Heart left ventricle (tissue), 16 donors: ENCODE measurements at places on chromosomes 2 and 18. TPM values are rescaled to one million over a fixed set of nuclear protein-coding genes. Genes with fewer than 3 reads are reported as not detected.

Gene ARHGEF33
- 2.5 TPM for total RNA-seq

DNA sequence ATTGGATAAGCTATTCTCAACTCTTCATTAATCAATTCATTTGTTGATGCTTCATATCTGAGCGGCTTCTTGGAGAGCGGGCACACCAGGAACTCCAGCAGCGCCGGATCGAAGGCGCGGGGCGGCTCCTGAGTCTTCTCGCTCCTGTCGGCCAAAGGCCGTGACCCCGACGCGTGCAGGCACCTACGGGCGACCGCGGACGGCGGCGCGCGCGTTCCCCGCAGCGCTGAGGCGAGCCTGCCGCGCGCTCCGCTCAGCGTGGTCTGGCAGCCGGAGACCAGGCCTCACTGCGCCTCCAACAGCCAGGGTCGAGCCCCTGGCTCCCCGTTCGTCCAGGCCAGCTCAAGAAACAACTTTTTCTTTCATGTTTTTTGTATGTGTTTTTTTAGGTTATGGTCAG, 97.5 kb downstream of the ICA1L start:
- H3K27ac ChIP-seq, result no peak overlapping the region
- no peak overlapping the region for H3K4me3 ChIP-seq
- H3K4me1 ChIP-seq, result no peaks in the 10 kb centered on the region
- peaks cover 32% of the 10 kb centered on the region for H3K36me3 ChIP-seq
- DNase-seq, result no peak
- H3K27me3 ChIP-seq, result no peaks in the 10 kb centered on the region

Gene MRPL30
- 38.3 TPM for total RNA-seq

DNA sequence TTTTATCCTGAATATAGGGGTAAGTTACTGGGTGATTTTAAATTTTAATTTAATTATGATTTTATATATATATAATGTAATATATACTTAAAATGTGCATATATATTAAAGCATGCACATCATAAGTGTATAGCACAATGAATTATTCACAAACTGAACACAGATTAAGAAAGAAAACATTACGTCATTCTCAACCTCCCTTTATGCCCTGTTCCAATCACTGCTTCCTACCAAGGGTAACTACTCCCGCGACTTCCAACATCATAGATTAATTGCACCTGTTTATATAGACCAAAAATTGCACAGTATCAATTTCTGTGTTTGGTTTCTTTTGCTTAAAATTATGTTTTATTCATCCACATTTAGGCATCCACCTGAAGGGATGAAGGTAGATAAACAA, 301.3 kb upstream of the KLHL14 start:
- H3K27me3 ChIP-seq, result no peaks in the 10 kb centered on the region
- no peak overlapping the region for H3K4me3 ChIP-seq
- no peaks in the 10 kb centered on the region for H3K4me1 ChIP-seq
- no peak for DNase-seq
- H3K36me3 ChIP-seq, result no peaks in the 10 kb centered on the region

Gene LOXL3
- 2.3 TPM for total RNA-seq

DNA sequence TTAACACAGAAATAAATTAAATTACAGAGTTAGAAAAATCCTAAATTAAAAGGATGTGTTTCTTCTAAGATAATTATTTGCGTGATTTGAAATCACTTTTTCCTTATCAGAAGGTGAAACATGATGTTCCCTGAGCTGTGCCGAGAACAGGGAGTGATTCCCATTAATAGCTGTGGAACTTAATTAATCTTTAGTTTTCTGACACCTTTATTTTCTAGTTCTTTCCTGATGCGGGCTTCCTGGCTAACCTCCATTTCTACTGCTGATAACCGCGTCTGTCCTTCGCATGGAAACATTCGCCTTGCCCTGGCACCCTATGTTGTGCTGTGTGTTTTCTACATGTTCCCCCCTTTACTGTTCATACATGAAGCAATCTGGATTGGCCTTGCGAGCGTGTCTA, 172.9 kb downstream of the FAM210A start:
- no peaks in the 10 kb centered on the region for H3K27me3 ChIP-seq
- H3K36me3 ChIP-seq, result no peaks in the 10 kb centered on the region
- peaks cover 51% of the 10 kb centered on the region for H3K4me1 ChIP-seq
- no peak overlapping the region for H3K4me3 ChIP-seq
- no peak overlapping the region for H3K27ac ChIP-seq

Gene NDUFS1
- 400 TPM for total RNA-seq

DNA sequence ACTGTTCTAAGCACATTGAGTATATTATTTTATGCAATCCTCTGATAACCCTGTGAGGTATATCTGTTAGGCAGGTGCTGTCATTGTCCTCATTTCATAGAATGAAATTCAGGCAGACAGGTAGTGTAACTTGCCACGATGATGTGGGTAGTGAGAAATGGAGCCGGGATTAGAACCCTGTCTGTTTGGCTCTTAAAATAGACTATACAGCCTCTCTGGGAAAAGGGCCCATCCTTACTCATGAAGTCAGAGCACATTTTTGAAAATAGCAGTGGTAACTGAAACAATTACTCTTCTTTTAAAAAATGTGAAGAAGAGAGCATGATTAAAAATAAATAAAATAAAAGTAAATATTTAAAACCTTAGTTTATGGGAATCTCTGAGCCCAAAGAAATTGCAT, 23.0 kb downstream of the FAM171B start:
- no peak for DNase-seq
- H3K27ac ChIP-seq, result no peak overlapping the region
- no peaks in the 10 kb centered on the region for H3K36me3 ChIP-seq
- H3K4me3 ChIP-seq, result no peak overlapping the region

- no peaks in the 10 kb centered on the region for H3K27me3 ChIP-seq
- H3K4me1 ChIP-seq, result no peaks in the 10 kb centered on the region
- H3K36me3 ChIP-seq, result no peaks in the 10 kb centered on the region
Observed at GRCh38 chr2:227782804-227783203, 30.8 kb upstream of the CCL20 start.

DNA sequence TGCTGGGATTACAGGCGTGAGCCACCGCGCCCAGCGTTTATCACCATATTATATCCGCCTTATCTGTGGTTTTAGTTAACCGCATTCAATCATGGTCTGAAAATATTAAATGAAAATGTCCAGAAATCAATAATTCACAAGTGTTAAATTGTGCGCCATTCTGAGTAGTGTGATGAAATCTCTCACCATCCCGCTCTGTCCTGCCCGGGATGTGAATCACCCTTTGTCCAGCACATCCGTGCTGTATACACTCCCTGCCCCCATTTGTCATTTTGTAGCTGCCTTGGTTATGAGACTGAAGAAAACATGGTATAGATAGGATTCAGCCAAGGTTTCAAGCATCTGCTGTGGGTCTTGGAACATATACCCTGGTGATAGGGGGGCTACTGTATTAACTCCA, 70.7 kb downstream of the TIMM21 start:
- no peak overlapping the region for H3K27ac ChIP-seq
- no peaks in the 10 kb centered on the region for H3K36me3 ChIP-seq
